Forelimb muscle (tissue), 1 donor: ENCODE measurements at places on chromosomes 3 and 15. TPM values are rescaled to one million over a fixed set of nuclear protein-coding genes. Genes with fewer than 3 reads are reported as not detected.

SLC9C1 gene
- 0.42 TPM for polyA plus RNA-seq

CCRL2 gene
- polyA plus RNA-seq, result 0.38 TPM

DNA sequence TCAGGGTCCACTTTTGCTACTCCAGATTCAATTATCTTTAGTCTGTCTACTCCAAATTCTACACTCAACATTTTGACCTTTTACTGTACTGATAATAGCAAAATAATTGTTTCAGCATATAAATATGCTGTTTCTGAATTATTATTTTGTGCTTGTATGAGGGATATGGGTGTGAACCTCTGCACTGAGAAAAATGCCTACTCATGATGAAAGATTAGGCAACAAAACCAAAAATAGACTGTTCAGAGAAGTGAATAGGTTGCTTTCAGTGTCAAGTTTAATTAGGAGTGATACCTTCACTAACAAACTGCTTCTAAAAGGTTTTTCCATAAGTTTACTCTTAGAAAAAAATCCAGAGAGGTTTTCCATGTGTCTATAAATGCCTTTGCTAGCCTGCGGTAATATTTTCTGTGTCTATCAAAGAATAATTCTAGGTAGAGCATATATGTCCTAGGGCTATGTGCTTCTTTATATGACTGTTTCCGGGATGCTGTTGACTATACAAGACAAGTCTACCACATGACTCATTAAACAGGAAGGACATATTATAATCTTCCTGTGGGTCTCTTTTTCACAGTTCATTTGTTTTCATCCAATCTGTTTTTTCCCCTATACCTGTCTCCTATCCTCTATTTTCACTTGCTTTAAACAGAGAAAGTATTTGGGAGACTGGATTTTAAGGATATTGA is 218.5 kb upstream of the TTC14 start:
- DNase-seq, result no peak

DNA sequence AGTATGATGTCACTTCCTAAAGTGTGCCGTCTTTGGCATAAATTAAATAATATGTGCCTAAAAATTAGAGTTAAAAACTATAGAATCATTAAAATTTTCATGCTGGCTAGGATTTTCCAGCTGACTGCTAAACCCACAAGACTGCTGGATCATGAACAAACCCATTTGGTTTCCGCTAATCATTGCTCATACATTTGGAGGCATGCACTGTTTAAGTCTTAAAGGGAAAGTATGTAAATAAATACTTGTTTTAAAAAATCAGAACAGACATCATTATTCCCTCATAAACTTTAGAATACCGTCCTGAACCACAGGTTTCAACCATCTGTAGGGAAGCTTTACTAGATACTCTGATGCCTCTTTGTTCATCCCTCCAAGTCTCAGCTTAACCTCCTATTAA is 26.5 kb downstream of the ATP6V1A start:
- DNase-seq, result no peak

DNA sequence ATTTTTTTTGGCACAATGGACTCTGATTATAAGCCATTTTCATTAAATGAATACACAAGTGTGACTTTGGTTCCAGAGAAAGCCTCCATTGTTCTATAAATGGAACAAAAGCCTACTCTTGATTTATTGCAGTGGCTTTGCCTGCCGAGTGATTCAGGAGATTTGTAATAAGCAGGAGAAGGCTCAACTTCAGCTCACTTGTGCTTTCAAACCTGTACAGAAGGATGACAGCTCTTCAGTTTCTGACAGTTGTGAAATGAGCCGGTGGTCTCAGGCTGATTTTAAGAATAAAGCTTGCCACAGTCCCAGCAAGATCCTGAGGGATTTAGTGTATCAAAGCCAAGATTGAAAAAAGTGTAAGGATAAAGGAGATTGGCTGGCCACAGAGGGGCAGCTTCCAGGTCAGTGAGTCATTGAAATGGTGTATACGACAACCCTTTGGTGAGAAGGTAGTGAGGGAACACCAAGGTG is 438.8 kb upstream of the TGFBR2 start:
- DNase-seq, result no peak

GRCh38 chr3:187207624-187208023 is 10.3 kb downstream of the RTP1 start:
- DNase-seq, result no peak

IRAK2 gene
- 0.94 TPM for polyA plus RNA-seq

GRCh38 chr3:101069901-101070798 is 76.9 kb upstream of the ABI3BP start:
- no peak for DNase-seq
